ENCODE measurements at places on chromosomes 12 and 14.
A peak's percentile ranks its signal among the peaks of the same experiment; 100 is the strongest.

DNA sequence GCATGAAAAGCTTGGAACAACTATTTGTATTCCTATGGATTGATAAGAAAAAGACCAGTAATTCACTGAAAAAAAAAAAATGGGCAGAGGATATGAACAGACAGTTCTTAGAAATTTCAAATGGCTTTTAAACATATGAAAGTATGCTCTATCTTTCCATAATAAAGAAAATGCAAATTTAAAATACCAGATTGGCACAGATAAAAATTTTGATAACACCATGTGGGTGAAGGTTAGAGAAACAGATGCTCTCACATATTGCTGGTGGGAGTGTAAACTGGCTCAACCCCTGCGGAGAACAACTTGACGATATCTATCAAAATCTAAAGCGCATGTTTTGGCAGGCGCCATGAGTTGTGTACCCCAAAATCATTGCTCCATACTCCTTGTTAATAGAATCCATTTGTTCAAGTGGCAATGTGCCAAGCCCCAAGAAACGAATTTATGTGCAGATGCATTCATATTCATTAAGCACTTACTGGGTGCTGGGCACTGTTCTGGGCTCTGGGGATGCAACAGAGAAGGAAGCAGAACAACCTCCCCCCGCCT is 29.5 kb upstream of the TMPO start:
- peak; percentile 10 for DNase-seq

GRCh38 chr12:6953442-6954315 is 2.5 kb downstream of the PTPN6 start:
- DNase-seq = no peak

DNA sequence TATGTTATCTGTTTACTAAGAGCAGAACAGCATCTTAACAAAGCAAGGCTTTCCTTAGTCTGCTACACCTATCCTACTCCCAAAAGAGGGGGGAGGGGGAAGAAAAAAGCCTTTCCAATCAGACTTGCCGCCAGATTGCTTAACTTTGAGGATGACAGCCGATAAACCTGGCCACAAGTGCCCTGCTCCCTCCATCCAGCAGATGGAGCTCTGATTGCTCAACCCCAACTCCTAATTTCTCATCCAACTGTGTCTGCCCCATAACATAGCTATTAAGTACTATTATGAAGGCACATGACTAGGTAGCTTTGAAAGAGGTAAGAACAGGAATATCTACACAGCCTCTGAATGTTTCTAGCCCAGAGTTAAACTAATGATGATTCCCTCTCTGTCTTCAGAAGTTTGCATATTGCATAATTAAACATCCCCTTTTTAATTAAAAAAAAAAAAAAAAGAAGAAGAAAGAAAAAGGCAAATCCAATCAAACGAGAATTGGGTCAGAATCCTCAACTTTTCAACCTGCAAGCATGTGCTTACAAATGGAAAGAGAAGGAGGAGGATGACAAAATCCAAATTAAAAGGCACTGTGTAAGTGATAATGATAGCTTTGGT is 247.4 kb downstream of the GALC start:
- DNase-seq = peak; percentile 10

GRCh38 chr12:111068290-111068689 is 147.9 kb upstream of the MYL2 start:
- DNase-seq = no peak

- no peak for DNase-seq
These were observed 74.9 kb upstream of the ATP2B1 start for GRCh38 chr12:89783359-89784060.

DNA sequence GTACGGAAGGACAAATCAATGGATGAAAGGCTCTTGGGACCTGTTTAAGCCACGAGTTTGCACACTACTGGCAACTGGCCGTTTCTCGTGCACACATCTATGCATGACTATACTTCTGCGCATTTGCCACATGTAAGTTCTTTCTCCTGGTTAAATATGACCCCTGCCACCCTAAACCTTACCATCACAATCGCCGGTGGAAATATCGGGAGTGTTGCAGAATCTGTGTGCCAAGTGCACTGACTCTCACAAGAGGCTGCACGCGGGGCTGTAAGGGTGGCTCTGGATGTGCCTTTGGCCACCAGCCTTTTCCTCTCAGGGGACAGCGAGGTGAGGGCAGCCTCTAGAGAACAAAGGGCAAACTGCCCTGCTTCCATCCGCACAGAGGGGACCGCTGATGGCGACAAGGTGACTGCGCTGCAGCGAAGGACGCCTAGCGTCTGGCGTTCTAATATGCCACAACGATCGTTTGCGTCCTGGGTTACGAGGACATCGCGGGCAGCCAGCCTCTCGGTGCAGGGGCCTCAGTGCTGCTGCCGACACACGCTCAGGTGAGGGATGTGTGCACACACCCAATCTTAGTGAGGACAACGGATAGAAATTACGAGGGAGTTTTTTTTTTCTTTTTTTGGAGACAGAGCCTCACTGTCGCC is 232.2 kb downstream of the PCNX1 start:
- no peak for DNase-seq

- peak; percentile 72 for DNase-seq
These were observed at the start of gene ALX1 for GRCh38 chr12:85280165-85280983. Gene ALX1 (plus strand): TSS chr12:85280220. CDS start chr12:85280262, 42 bp downstream.

GRCh38 chr14:54197369-54197768 is 199.4 kb upstream of the CDKN3 start:
- DNase-seq = no peak

DNA sequence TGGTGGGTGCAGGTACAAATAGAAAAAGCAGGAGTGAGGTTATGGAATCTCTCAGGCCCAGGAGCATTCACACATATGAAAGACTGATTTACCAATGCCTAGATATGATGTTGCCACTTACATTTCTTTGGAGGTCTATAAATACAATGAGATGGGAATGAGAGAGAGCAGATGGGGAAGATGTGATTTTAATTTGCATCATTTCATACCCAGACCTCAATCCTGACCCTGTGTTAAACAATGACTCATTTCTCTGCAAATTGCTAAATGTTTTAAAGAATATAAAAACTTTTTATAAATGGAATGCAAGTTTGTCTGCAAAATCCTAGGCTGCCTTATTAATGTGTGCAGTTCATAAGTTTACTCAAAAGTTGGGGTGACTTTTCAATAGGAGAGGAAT is 38.6 kb upstream of the GNG2 start:
- DNase-seq = peak; percentile 10

- DNase-seq = no peak
These were observed at the start of gene RNASE1 for GRCh38 chr14:20802341-20803084. Gene RNASE1 (minus strand): TSS chr14:20802844. CDS start chr14:20802068, 776 bp downstream.
